ENCODE measurements at places on chromosomes 16 and 17.

GRCh38 chr16:59634004-59634579, 900.0 kb upstream of the GOT2 start:
- DNase-seq: no peak

- DNase-seq: no peak
Observed at GRCh38 chr17:57517632-57518456, 227.3 kb downstream of the CCDC182 start.

DNA sequence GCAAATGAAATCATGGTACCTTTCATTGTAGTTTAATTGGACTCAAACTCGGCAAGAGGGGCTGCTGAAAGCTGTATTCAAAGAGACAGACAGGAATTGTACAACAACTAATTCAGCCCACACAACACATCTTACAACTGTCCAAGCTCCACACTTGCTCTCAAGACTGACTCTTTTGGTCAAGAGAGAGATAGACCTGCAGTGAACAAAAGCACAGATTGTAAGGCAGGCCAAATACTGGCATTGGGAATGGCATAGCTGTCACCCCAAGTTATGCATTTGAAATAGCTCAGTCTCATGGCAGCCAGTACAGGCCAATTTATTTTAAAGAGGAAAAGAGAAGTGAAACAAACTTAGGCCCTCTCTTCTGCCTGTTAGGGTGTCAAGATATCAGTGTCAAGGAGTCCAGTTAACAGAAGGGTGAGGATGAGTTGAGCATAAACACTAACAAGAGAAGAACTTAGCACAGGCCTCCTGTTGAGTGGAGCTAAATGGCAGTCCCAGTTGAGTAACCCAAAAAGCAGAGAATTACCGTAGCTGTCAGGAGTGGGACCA, 215.7 kb downstream of the IRX3 start:
- no peak for DNase-seq

DNA sequence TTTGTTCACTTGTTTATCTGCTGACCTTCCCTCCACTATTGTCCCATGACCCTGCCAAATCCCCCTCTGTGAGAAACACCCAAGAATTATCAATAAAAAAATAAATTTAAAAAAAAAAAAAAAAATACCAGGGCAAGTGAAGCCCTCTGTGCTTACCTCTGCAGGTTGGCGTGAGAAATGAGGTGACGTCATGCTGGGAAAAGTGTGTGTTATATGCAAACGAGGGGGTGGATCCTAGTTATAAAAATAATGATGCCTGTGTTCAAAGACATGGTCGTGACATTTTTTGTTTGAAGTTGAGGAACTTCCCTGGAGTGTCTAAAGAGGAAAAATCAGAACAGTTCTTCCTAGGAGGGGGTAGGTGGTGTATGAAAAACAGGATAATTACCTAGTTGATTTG, 20.2 kb downstream of the TMC7 start:
- DNase-seq: no peak

DNA sequence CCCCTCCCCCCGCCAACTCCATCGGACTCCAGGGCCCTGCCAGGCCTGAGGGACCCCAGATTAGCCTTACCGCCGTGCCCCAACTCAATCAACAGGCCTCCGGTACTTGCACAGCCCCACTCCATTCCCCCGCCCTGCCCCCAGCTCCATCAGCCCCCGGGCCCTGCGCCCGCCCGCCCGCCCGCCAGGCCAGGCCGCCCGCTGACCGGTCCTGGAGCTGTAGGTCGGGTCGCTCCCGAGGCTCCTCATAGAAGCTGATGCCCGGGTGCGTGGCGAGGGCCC, 308 bp downstream of the GTF3C1 start:
- no peak for DNase-seq

DNA sequence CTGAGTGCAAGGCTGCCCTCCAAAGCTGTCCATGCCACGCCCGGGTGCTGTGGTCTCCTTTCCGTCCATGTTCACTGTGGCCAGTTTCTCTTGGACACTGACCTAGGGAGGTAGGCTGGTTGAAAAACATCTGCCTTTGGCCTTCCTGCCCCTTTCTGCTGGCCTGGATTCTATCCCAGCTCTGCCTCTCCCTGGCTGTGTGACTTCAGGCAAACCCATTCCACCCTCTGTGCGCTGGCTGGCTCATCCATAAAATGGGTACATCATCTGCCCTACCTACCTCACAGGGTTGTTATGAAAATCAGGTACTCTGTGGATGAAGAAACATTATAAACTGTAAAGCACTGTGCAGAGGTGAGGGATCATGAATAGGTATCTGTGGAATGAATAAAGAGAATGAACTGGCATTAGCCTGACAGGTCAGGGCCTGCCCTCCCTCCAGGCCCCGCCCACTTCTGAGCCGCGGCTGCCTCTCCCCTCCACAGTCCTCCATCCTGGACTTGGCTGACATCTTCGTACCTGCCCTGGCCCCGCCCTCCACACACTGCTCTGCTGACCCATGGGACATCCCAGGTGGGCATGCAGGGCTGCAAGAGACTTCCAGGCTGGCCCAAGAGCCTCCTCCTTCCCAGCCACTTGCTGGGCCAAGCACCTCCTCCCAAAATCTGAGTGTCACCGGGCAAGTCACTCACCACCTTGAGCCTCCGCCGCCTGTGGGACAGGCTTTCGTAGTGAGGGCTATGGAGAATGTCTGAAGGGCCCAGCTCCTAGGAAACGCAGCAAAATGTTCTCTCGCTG, 7.0 kb upstream of the SPATA20 start:
- DNase-seq: no peak

- DNase-seq: no peak
Observed at GRCh38 chr16:86597880-86598606, 19.7 kb downstream of the FOXL1 start.

DNA sequence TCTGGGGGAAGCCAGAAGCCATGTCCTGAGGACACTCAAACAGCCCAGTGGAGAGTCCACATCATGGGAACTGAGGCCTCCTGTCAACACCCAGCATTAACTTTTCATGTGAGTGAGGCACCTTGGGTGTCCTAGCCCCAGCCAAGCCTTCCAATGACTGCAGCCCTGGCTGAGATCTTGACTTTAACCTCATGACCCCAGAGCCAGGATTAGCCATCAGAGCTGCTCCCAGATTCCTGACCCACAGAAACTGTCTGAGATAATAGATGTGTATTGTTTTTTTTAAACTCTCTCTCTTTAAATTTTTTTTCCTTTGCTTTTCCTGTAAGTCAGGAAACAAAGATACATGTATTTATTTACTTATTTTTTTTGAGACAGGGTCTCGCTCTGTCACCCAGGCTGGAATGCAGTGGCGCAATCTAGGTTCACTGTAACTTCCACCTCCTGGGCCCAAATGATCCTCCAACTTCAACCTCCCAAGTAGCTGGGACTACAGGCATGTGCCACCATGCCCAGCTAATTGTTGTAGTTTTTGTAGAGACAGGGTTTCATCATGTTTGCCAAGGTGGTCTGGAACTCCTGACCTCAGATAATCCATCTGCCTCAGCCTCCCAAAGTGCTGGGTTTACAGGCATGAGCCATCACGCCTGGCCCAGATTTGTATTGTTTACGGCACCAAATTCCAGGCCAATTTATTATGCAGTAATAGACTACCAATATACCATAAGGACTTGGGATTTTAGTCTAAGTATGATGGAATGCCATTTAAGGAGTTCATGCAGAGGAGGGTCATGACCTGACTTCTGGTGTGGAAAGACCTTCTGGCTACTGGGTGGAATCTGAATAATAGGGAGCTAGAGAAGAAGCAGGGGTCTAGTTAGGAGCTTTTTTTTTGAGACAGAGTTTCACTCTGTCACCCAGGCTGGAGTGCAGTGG, 14.0 kb upstream of the TMEM94 start:
- no peak for DNase-seq

DNA sequence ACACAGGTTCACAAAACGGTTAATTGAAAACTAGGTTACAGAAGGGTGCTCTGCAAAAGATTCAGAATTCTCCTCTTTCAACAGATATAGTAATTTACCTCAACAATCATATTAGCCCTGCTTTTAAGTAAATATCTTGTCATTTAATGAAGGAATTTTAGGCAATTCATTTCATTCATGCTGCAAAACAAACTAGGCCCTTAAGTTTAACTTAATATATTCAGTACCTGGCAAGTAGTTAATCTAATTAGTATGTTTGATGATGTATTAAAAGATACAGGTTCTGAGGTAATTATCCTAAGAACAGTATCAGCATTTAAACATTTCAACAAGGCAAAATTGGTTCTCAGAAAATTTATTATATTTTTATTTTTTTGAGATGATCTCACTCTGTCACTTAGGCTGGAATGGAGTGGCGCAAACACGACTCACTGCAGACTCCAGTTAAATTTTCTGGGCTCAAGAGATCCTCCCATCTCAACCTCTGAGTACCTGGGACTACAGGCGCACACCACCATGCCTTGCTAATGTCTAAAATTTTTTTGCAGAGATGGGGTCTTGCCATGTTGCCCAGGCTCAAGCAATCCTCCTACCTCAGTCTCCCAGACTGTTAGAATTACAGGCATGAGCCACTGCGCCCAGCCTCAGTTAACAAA, 44.9 kb downstream of the SMURF2 start:
- no peak for DNase-seq

Measured in stimulated activated naive CD4-positive, alpha-beta T cell (primary cell).